Prostate gland (tissue), 2 donors: ENCODE measurements at places on chromosomes 3 and 15. TPM values are rescaled to one million over a fixed set of nuclear protein-coding genes. Genes with fewer than 3 reads are reported as not detected.

The STRC gene
- total RNA-seq, result 1.3 TPM

The CCR1 gene
- total RNA-seq, result 0.46 TPM

The UQCRC1 gene
- total RNA-seq, result 251 TPM

DNA sequence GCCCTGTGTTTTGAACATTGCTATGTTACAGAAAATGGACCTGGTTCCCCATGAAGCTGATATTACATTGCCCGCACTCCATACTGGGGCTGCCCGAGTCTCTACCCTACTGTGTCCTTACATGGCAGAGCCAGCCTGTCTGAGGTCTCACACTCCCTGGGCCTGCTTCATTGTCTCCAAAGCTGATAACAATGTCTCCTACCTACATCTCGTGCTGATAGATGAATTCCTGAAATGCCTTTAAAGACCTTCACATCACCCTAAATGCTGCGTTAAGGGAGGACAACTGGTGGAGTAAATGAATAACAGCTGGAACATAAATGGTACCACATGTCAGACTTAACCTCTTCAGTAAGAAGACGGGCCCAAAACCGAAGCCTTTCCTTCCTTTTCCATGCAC lies 62.9 kb upstream of the PTX3 start:
- DNase-seq, result no peak

The SOX14 gene
- total RNA-seq, result 0.80 TPM

The AP3B2 gene
- total RNA-seq, result 9.3 TPM

- no peak for DNase-seq
Observed at GRCh38 chr3:25674670-25675069, 10.0 kb upstream of the TOP2B start.

- no peak for DNase-seq
Observed at GRCh38 chr3:196537319-196537984, 22.3 kb upstream of the SMCO1 start.

The LRTM1 gene
- 2.0 TPM for total RNA-seq

- no peak for DNase-seq
Observed at GRCh38 chr3:119352863-119353527, 58.8 kb downstream of the ARHGAP31 start.

DNA sequence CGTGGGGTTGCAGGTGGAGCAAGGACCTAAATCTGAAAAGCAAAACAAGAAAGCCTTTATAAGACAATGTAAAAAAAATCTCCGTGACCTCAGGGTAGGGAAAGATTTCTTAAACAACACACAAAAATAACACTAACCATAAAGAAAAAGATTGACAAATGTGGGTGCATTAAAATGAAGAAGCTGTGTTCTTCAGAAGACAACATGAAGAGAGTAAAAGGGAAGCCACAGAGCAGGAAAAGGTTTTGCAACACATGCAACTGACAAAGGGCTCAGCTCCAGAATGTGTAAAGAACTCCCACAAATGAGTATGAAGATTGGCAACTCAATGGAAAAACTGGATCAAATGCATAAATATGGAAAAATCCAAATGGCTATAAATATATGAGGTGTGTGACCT lies 74.2 kb downstream of the MAGEF1 start:
- no peak for DNase-seq

DNA sequence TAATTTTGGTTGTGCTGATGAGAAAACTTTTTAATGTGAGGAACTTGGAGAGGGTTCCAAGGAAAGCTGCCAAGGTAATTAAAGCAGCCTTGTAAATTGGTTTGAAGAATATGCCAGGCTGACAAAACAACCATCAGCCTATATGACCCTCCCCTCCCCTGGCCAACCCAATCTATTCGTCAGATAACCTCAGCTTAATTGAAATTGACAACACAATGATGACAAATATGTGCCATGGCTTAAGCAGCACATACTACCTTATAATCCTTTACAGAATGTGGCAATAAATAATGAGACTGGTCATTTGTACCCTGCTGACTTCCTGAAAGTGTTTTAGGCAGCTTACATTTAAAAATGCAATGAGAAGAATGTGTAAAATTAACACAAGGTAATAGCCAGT lies 118.2 kb downstream of the EFHB start:
- no peak for DNase-seq

GRCh38 chr3:195838714-195839113 lies 27.0 kb upstream of the MUC4 start:
- no peak for DNase-seq

DNA sequence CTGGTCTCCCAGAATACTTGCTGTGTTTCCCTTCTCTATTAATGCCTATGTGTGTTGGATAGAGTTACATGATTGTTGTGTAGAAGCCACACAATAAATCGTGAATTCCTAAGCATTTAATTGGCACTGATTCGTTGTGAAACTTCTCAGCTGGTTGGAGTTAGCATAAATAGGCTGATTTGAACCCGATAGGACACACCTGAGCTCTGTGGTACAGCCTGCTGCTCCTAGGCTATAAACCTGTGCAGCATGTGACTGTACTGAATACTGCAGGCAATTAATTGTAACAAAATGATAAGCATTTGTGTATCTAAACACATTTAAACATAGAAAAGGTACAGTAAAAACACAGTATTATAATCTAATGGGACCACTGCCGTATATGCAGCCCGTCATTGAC lies 4.9 kb downstream of the ACAD11 start:
- DNase-seq, result no peak

The ASB14 gene
- not detected for total RNA-seq

DNA sequence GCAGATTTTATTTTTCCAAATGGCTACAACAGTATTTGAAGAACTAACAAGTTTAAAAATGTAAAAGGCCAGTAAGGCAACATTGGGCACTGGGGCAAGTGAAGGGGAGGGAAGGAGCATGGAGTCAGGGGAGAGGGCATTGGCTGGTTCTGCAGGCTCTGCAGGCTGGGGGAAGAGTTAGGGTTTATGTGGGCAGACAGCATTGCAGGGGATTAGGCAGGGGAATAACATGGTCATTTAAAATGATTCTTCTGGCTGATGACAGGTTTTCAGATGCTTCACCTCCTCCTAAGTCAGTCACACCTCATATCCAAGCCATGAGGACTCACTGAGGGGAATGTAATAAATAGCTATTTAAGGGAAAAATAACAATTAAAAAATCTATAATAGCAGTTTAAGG lies 52.6 kb downstream of the BTD start:
- DNase-seq, result no peak

The GXYLT2 gene
- 7.7 TPM for total RNA-seq

The GPR149 gene
- total RNA-seq, result 0.09 TPM

GRCh38 chr3:183161552-183162336 lies 790 bp downstream of the LAMP3 start:
- peak; percentile 18 for DNase-seq

GRCh38 chr3:10753964-10754363 lies 62.1 kb upstream of the SLC6A11 start:
- DNase-seq, result peak; percentile 32

The UCN2 gene
- 0.85 TPM for total RNA-seq

GRCh38 chr15:40878785-40879184 lies 4.8 kb upstream of the RHOV start:
- DNase-seq, result no peak

DNA sequence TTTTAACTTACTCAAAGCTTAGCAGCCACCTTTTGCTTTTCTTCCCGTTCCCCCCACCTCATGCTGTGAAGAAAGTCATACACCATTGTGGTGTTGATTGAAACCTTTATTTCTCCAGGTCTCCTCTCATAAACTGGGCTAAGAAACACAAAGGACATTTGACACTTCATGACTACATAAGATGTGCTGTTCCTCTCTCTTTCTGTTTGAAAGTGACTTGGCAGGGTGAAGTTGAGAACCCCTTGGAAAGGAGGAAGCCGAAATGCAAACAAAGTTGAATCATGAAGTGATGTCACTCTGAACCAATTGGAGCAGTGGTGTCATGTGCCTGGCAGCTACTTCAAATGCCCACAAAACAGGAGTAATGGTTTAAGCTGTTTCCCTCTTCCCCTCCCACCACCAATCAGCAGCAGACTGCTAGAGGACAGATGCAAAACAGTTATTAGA lies 174.7 kb downstream of the IGF1R start:
- no peak for DNase-seq

The OR5K1 gene
- total RNA-seq, result not detected

The SMAD3 gene
- 30.6 TPM for total RNA-seq

- no peak for DNase-seq
Observed at GRCh38 chr3:25292036-25292435, 136.0 kb upstream of the RARB start.

- DNase-seq, result no peak
Observed at GRCh38 chr15:78993931-78994530, 49.2 kb upstream of the CTSH start.

DNA sequence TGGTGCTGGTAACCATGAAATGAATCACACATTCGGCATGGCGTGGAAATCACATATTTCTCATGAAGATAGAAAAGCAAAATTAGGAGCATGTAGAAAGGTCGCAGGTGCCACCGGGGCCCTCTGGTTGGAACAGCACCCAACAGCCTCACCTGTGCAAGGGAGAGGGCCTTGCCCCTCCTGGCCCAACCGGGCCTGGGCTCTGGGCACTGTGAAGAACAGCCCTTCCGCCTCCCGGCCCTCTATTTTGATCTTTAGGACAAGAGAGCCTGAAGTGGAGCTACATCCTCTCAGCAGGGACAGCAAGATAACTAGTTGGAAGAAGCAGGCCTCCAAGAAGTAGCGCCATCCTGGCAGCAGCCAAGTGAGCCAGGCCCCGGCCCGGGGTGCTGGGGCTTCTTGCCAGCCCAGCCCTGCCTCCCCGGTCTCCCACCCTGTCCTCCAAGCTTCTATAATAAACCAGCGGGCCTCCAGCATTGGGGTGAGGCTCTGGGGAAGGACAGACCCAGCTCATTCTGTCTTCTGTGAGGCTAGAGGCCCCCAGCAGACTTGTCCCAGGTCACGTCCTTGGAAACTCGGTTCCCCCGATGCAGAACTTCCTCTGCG lies 46.1 kb upstream of the FGD5 start:
- DNase-seq, result no peak

DNA sequence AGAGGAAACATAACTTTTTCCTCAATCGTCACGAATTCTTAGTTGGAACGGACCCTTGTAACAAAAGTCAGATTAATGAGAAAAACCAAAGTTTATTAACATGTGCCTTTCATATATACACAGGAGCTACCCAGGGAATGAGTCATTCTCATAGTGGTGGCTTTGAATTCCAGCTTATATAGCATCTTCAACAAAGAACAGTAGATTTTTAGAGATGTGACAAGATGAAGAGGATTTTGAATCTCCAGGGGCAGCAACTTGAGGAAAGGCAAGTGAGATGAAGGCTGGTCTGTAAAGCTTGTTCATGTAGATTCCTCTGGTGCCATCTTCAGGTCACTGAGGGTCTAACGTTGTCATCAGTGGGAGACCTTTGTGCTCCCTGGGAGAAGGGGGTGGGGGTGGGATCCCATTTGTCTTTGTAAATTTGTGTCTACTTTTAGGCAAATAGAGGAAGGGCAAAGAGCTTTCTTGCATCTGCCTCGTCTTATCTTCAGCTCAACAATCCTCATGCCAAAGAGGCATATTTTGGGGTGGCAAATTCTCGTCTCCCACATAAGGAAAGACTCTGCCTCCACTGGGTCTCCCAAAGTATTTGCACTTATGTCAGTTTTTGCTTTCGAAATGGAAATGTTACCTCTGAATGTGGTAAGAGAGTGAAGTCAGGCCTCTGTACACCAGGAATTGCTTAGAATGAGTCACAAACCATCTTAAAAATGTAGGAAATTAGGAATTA lies 29.5 kb downstream of the CLEC3B start:
- no peak for DNase-seq
